Dermis microvascular lymphatic vessel endothelial cell (primary cell): ENCODE measurements at places on chromosomes 1 and 21.
A peak's percentile ranks its signal among the peaks of the same experiment; 100 is the strongest.

DNA sequence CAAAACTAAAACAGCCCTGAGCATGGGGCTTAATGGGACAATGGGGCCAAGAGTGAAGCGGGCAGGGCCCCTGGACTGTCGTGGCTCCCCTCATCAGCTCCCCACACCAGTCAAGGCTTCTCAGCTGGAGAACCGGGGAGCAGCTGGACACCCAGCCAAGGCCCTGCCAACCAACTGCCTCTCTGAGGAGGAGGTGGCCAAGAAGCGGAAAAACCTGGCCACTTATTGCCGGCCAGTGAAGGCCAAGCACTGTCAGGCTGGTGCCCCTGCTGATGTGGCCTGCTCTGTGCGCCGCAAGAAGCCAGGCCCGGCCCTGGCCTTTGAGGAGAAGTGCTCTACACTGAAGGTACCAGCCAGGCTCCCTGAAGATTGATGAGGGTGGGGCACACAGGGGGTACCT is 2.5 kb upstream of the CYB561D1 start:
- no peak for DNase-seq

- no peak for DNase-seq
Measured at GRCh38 chr1:34973326-34973725, 11.8 kb downstream of the TMEM35B start.

- no peak for DNase-seq
Measured at GRCh38 chr1:194159941-194160340, 973.5 kb upstream of the B3GALT2 start.

- DNase-seq, result no peak
Measured at GRCh38 chr1:9061252-9061960, 8.0 kb downstream of the SLC2A5 start.

DNA sequence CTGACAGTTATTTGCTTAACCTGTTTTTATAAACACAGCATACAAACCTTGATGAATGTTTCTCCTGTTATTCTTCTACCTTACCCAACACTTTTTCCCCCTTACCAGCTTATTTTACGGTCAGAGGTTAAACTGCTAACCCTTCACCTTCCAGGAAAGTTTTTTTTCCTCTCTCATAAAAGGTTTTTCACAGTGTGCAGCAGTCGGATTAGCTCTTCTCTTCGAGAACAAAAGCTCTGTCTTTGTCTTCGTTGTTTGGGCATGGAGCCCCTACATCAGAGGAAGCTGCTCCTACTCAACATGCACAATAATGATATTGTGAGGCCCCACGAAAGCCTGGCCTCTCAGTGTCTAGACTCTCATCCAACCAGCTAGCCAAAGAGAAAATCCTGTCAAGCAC is 42.0 kb downstream of the DENND1B start:
- no peak for DNase-seq

DNA sequence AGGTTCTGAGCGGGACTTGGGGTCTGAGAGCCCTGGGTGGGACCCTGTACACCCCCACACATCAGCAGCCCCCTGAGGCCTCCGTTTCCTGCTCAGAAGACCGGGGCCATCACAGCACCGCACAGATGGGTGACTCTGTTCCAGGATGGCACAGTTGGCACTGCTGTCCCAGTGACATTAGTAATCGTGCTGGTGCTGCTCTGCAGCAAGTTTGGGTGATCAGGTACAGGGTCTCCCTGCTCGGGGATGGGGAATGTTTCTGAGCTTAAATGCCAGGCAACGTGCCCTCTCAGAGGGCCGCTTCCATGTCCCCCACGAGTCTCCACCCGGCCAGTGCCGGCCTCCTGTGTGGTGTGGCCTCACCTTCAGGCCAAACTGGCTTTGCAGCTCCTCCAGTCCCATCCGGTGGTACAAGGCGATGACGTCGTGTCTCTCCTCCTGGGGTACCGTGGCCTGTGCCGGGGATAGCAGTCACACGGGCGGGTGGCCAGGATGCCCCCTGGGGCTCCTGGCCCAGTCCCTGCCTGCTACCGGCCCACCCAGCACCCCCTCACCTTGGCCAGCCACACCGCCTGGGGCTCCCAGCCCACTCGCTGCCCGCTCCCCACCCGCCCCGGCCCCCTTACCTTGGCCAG is 17.1 kb downstream of the PRXL2B start:
- no peak for DNase-seq

DNA sequence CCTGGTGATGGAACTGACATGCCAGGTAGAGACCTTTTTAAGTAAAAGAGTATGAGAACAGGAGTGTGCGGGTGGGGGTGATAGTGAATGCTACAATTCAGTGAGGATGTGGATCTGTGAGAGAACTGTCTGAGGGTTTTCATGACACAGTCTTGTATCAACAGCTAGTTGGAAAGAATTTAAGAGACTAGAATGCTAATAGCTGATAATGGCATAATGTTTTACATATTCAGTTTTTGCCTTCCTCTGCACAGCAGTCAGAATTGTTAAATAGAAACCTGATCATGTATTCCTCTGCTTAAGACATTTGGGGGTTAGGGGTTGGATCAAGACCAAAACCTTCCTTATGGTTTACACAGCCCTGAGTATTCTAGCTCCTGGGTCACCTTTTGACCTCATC is 152.8 kb upstream of the ZRANB2 start:
- no peak for DNase-seq

GRCh38 chr1:90411185-90411584 is 305.9 kb downstream of the BARHL2 start:
- no peak for DNase-seq

- no peak for DNase-seq
Measured at GRCh38 chr21:26961698-26962097, 5.2 kb downstream of the ADAMTS5 start.

DNA sequence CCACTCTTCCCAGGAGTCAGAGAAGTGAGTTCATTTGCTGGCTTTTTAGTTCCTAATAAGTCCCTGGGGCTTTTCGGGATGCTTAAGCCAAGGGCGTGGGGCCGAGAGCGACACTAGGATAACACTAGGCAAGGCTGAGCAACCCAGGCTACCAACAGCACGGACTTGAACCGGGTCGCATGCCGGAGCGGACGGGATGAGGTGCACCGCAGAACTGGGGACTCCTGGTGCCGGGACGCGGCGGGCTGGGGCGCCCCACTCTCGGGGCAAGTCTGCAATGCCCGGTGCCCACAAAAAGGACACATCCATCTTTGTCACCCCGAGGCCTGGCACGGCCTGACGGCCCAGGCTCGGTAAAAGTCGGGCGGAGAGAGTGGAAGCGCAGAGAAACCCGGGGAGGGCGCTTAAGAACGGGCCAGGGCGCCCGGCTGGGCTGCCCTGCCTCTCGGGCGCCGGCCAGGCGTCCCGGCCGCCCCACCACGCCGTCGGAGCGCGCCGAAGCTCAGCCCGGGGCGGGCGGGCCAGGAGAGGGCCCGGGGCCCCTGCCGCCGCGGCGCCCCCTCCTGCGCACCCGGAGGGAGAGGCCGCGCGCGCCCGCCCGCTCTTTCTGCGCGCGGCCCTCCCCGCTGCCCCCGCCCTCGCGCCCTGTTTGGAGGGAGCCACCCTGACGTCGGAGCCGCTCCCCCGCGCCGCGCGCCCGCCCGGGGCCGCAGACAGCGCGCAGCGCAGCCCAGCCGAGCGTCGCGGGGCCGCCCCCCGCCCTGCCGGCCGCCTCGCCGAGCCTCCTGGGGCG is at the start of gene NBL1:
Gene NBL1, plus strand, starts transcription at position 710 of the 793 bp plus-strand sequence. CDS start 10,720 bp downstream, outside the sequence.
- DNase-seq, result peak; percentile 41

DNA sequence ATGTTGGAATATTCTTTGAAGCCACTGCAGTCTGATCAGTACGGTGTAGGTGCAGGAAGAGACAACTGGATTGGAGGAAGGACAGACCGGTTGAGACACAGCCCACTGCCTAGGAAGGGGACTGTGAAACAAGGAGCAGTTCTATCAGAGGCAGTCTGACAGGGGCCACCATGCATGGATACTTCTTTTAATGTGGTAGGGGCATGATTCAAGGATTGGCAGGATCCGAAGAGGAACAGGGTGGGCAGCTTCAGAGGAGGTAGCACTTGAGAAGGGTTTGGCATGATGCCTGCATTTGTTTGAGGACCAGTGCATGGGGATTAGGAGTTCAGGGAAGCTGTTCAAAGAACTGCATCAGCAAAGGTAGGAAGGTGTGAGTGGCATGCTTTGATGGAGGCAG is 167.9 kb downstream of the DYRK1A start:
- DNase-seq, result no peak

- DNase-seq, result no peak
Measured at GRCh38 chr1:32114420-32114819, 6.6 kb downstream of the KPNA6 start.

DNA sequence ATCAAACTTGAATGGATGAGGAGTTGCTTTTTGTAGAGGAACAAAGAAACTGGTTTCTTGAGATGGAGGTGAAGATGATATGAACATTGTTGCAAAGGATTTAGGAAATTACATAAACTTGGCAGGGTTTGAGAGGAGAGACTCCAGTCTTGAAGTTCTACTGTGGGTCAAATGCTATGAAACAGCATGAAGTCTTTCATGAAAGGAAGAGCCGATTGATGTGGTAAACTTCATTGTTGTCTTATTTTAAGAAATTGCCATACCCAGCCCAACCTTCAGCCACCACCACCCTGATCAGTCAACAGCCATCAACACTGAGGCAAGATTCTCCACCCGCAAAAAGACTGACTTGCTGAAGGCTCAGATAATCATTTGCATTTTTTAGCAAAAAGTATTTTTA is 52.2 kb downstream of the SIPA1L2 start:
- DNase-seq, result no peak

DNA sequence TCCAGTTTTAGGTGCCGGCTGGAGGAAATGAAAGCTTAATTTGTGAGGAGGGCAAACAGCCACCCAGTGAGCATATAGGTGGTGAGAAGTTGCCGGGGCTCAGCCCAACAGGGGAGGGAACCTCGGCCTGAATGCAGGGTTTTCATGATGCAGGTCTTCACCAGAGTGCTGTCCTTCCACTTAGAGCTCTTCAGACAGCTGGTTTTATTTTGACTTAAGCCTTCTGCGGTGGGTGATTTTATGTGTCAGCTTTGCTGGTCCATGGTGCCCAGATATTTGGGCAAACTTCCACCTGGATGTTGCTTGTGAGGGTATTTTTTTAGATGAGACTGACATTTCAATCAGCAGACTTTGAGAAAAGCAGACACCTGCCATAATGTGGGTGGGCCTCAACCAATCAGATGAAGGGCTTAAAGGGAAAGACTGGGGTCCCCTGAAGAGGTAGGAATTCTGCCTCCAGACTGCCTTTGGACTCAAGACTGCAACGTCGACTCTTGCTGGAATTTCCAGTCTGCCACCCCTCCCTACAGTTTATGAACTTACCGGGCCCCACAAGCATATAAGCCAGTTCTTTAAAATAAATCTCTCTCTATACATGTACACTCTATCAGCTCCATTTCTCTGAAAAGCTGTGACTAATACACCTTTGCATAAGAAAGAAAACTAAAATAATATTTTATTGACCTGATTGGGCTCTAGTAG is 72.8 kb downstream of the RHOU start:
- DNase-seq, result no peak

DNA sequence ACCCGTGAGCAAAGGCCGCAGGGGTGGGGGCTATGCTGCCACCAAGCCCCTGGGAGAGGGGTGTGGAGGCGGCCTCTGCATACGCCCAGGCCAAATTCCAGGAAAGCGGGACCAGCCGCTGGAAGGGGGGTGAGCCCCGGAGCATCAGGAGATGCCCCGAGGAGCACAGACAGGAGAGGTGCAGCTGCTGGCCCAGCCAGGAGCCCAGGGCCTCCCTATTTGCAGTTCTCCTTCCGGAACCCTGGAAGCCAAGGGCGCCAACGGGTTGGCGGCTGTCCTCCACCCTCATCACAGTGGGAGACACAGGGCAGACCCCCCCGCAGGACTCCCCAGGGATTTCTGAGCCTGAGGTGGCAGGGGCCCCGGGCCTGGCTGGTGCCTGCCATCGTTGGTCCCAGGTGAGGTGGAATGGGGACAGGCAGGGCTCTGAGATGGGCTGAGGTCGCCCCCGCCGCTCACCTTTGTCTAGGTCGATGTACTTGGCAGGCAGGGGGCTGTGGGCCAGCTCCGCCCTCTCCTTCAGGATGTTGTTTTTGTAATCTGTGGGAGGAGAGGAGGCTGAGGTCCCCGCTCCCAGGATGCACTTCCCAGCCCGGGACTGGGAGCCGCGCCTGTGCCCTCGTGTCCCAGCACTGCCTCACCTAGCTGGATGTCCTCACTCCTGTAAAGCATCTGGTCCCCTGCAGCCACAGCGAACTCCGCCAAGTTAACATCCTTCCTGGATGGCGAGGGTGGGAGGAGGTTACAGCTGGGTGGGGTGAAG is 4.4 kb upstream of the DVL1 start:
- DNase-seq, result no peak

DNA sequence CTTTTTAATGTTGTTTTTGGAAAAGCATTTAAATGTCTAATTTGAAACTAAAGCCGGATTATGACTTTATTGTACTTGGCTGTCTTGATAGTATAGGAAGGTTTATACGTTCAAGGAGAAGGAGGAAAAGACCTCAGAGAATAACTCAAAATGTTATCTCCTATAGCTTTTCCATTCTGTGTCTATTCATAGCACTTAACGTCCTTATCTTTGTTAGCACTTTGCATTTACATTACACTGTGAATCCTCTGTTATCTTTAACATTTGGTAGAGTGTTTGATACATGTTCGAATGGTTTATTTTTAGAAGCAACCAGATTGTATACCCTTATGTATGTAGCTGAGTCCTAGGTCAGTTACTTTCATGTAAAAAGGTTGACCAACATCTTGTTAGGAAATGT is 50.8 kb upstream of the PODN start:
- no peak for DNase-seq

- DNase-seq, result no peak
Measured at GRCh38 chr1:35539824-35540261, 17.4 kb downstream of the KIAA0319L start.

- DNase-seq, result peak; percentile 16
Measured at GRCh38 chr1:20787029-20787839, at the start of gene HP1BP3. HP1BP3 (minus strand) TSS chr1:20787307; CDS start chr1:20780440, 6,867 bp downstream.

- DNase-seq, result no peak
Measured at GRCh38 chr1:29629814-29630516, 393.6 kb downstream of the PTPRU start.

GRCh38 chr1:207644166-207644851 is 624 bp upstream of the CR1L start:
- no peak for DNase-seq

- peak; percentile 53 for DNase-seq
Measured at GRCh38 chr1:44377925-44378784, 23.1 kb upstream of the ERI3 start.

DNA sequence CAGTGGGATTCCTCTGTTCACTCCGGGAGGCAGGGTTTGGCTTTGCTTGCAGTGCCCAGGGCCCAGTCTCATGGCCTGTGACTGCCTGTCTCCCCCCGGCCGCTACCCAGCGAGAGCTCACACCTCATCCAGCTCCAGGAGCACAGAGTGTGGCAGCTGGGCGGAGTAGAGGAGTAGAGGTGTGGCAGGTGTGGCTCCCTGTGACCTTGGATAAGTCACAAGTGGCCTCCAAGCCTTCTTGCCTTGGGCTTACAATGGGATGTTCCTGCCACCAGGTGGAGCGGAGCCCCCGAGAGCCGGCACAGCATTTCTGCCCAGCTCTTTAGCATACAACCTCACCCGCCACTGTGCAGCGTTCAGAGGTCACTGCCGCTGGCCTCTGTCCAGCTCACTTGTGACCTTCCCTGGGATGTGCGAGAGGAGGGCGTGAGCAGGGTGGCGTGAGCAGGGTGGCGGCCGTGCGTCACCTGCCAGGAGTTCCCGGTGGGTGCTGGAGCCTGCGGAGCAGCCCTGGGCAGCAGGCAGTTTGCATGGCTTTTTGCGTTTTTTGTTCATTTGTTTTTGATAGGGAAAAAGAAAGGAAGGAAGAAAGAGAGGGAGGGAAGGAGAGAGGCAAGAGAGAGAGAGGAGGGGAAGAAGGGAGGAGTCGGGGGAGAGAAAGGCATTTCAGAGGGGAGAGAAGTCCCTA is 42.4 kb downstream of the CRYAA start:
- DNase-seq, result peak; percentile 53

GRCh38 chr1:1320666-1321448 is 3.6 kb downstream of the INTS11 start:
- no peak for DNase-seq

- no peak for DNase-seq
Measured at GRCh38 chr1:172345077-172345476, 75.4 kb upstream of the C1orf105 start.
